Thoracic aorta endothelial cell (primary cell): ENCODE measurements at places on chromosomes 2 and 18. TPM values are rescaled to one million over a fixed set of nuclear protein-coding genes. Genes with fewer than 3 reads are reported as not detected.

Gene RPRM
- not detected in 2 replicates for total RNA-seq

Gene STARD6
- not detected in 2 replicates for total RNA-seq

Gene MC2R
- total RNA-seq: not detected in 2 replicates

Gene CPO
- total RNA-seq: not detected in 2 replicates

Gene ATF2
- total RNA-seq: 92.8 and 95.3 TPM in 2 replicates

Gene IL1F10
- total RNA-seq: not detected in 2 replicates

Gene UCN
- total RNA-seq: 0.13 and 0.36 TPM in 2 replicates

Gene PLGLB1
- total RNA-seq: 1.7 TPM in 1 of 2 replicates, not detected in the other

Gene AQP12A
- total RNA-seq: not detected in 2 replicates

Gene GNAL
- total RNA-seq: 0.66 and 3.5 TPM in 2 replicates

Gene MTHFD2
- 96.7 and 106 TPM in 2 replicates for total RNA-seq

Gene THSD7B
- under 0.01 TPM in 2 replicates for total RNA-seq

Gene ALK
- not detected in 2 replicates for total RNA-seq

Gene FOXD4L1
- total RNA-seq: 0.13 TPM in 1 of 2 replicates, not detected in the other

Gene HAT1
- 81.0 and 86.7 TPM in 2 replicates for total RNA-seq

Gene FN1
- total RNA-seq: 1,060 and 2,196 TPM in 2 replicates

Gene TNFRSF11A
- total RNA-seq: 3.6 and 5.5 TPM in 2 replicates

Gene GATA6
- 22.7 and 23.8 TPM in 2 replicates for total RNA-seq
